ENCODE measurements at places on chromosomes 4 and X.
A peak's percentile ranks its signal among the peaks of the same experiment; 100 is the strongest.

- H3K4me3 ChIP-seq = no peak overlapping the region
- DNase-seq = no peak
These were observed 83.1 kb downstream of the DLG3 start for GRCh38 chrX:70527610-70528345.

DNA sequence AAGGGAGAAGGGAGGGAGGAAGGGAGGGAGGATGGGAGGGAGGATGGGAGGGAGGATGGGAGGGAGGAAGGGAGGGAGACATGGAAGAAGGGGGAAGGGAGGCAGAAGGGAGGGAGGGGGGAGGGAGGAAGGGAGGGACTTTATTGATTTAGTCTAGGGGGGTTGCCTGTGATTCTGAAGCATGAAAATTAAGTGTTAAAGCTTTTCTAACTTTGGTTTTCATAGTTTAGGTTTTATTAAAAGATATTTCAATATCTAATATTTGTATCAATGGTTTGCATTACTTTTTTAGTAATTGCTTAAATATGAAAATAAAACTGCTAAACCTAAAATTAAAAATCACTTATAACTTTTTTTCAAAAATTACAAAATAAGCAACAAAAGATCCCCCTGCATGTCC, 2.4 kb downstream of the PALLD start:
- DNase-seq = no peak
- no peaks in the 10 kb centered on the region for H3K4me1 ChIP-seq
- no peak overlapping the region for H3K4me3 ChIP-seq
- no peak overlapping the region for H3K27ac ChIP-seq
- H3K36me3 ChIP-seq = no peaks in the 10 kb centered on the region

DNA sequence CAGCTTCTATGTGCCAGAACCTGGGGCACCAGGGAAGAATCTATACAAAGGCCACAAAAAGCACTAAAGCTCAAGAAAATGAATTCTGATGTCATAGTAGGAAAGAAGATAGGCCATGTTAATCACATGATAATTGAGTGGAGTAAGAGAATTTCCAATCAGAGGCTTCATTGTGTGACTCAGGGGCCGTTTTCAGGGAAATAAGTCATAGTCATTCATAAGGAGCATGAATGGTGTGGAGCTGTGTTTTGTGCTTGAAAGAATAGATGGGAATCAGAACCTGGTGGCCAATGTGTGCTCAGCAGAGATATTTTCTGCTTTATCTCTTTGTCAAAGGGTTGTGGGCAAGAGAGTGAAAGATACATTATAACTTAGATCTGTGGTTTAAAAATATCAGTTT, 102.4 kb upstream of the ZDHHC15 start:
- no peaks in the 10 kb centered on the region for H3K4me1 ChIP-seq
- H3K4me3 ChIP-seq = no peak overlapping the region
- no peak for DNase-seq
- no peaks in the 10 kb centered on the region for H3K36me3 ChIP-seq

- no peak for DNase-seq
- H3K4me1 ChIP-seq = peaks cover 22% of the 10 kb centered on the region
- H3K36me3 ChIP-seq = no peaks in the 10 kb centered on the region
These were observed 226.7 kb downstream of the PALLD start for GRCh38 chr4:168723569-168723968.

GRCh38 chr4:142762280-142762679, 83.8 kb downstream of the INPP4B start:
- H3K4me1 ChIP-seq = no peaks in the 10 kb centered on the region
- H3K27ac ChIP-seq = no peak overlapping the region
- no peak overlapping the region for H3K4me3 ChIP-seq
- no peaks in the 10 kb centered on the region for H3K36me3 ChIP-seq
- H3K27me3 ChIP-seq = no peaks in the 10 kb centered on the region
- no peak for DNase-seq

GRCh38 chr4:42617030-42617429, 39.9 kb downstream of the ATP8A1 start:
- no peak overlapping the region for H3K27ac ChIP-seq
- H3K27me3 ChIP-seq = no peaks in the 10 kb centered on the region
- H3K4me3 ChIP-seq = no peak overlapping the region

DNA sequence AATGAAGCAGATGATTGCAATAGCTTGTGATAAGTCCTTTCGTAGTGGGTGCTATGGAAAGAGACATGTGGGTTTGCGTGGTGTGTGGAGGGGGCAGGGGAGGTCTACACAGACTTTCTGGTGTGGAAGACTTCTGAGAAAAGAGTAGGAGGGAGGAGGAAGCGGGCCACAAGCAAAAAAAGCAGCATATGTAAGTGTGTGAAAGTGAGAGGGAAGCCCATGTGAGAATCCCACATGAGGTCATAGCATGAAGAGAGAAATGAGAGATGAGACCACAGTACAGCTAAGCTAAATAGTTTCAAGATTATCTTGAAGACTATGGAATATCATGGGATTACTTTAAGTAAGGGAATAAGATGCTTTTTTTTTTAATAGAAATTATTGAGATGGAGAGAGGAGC, 2039.9 kb upstream of the TENM3 start:
- H3K27me3 ChIP-seq = no peaks in the 10 kb centered on the region
- H3K27ac ChIP-seq = no peak overlapping the region
- H3K4me1 ChIP-seq = no peaks in the 10 kb centered on the region
- no peak overlapping the region for H3K4me3 ChIP-seq
- H3K36me3 ChIP-seq = no peaks in the 10 kb centered on the region

- no peaks in the 10 kb centered on the region for H3K4me1 ChIP-seq
- no peaks in the 10 kb centered on the region for H3K36me3 ChIP-seq
- H3K27me3 ChIP-seq = no peaks in the 10 kb centered on the region
- no peak for DNase-seq
- H3K27ac ChIP-seq = no peak overlapping the region
These were observed 1.1 kb upstream of the RASSF6 start for GRCh38 chr4:73621357-73621756.

DNA sequence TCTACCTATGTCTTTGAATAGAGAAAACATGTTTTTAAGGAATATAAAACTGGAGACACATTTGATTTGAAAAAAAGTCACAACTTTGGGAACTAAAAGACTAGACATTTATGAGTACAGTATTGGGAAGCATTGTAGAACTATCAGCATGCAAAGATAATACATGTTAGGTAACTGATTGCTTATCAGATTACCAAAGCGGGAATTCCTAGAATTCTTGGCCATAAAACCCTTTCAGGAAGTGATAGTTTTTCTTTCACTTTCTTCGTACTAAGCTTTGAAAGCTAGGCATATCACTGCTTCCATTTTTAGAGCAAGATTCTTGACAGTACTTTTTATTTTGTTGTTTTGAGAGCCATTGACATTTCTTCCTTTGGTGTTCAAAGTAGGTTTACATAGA, 646.6 kb upstream of the PITX2 start:
- H3K4me1 ChIP-seq = no peaks in the 10 kb centered on the region
- H3K27me3 ChIP-seq = no peaks in the 10 kb centered on the region
- no peaks in the 10 kb centered on the region for H3K36me3 ChIP-seq
- H3K27ac ChIP-seq = no peak overlapping the region
- DNase-seq = peak; percentile 5

- DNase-seq = no peak
- no peak overlapping the region for H3K27ac ChIP-seq
- H3K4me3 ChIP-seq = no peak overlapping the region
- no peaks in the 10 kb centered on the region for H3K36me3 ChIP-seq
- no peaks in the 10 kb centered on the region for H3K4me1 ChIP-seq
These were observed 310.0 kb downstream of the ARHGAP24 start for GRCh38 chr4:85784947-85785346.

GRCh38 chr4:153161226-153161963, 42.8 kb upstream of the TRIM2 start:
- no peaks in the 10 kb centered on the region for H3K27me3 ChIP-seq

- no peaks in the 10 kb centered on the region for H3K4me1 ChIP-seq
- H3K27ac ChIP-seq = no peak overlapping the region
- DNase-seq = no peak
- H3K27me3 ChIP-seq = no peaks in the 10 kb centered on the region
- no peaks in the 10 kb centered on the region for H3K36me3 ChIP-seq
- H3K4me3 ChIP-seq = no peak overlapping the region
These were observed 6.6 kb upstream of the DDX60L start for GRCh38 chr4:168486912-168487281.

DNA sequence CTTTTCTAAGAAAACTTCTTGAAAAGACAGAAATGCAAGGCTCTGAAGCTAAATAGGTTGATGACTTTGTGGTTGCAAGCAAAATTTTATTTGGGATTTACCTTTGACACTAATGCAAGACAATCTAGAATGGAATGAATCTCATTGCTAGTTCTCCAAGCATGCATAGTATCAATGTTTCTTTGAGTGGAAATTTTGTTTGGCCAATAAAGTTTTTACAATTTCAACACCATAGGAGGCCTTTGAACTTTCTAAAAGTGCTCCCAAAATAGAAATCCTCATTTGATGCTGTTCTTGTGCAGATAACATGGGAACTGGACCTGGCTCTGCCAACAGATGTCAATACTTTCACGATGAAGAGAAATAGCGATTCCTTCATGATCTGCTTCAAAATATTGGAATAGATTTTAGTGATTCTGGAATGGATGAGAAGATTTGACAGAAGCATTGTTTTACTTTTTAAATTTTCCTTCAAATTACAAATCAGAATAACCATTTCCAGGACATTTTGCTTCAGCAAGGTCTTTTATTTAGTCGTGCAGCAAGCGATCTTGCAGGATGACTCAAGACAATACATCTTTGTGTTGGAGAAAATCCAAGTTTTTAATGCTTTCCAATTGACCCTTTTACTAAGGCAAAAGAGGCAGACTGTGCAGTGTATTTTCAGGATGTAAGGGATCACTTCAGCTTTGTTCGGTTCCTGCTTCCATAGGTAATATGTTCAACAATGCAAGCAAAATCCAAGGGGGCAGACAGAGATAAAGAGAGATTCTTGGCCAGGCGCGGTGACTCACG, 51.7 kb upstream of the OTUD4 start:
- H3K4me3 ChIP-seq = no peak overlapping the region
- H3K27ac ChIP-seq = no peak overlapping the region
- no peaks in the 10 kb centered on the region for H3K36me3 ChIP-seq
- DNase-seq = no peak

DNA sequence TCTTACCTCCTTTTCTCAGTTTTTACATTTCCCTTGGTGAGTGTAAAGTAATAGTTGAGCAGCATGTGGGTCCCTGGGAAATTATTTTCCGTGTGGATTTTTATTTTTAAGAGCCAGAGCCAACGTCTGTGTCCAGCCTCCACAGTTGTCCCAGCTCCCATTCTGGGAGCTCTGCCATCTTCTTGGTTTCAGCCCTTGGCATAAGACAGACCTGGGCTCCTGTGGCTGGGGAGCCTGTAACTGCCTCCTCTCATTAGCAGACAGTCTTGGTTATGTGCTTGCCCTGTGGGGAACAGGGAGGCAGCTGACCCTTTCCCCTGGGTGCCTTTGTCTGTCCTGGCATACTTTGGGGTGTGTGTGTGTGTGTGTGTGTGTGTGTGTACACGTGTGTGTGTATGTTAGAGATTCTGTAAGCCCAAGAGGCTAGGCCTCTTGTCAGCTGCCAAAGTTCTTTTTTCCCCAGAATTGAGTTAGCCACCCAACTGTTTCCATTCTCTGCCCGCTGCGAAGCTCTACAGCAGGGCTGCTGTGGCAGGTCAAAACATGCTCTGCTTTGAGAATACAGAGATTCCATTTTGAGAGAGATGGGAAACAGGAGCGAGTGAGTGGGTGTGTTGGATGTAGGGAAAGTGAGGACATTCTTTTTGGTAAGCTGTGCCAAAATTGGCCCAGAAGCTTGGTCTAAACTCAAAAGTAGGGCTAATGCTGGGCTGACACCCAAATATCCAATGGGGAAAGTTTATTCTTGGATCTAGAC, 140.7 kb downstream of the TMEM164 start:
- H3K36me3 ChIP-seq = no peaks in the 10 kb centered on the region
- DNase-seq = no peak
- H3K27me3 ChIP-seq = no peaks in the 10 kb centered on the region
- no peak overlapping the region for H3K27ac ChIP-seq
- no peak overlapping the region for H3K4me3 ChIP-seq
- no peaks in the 10 kb centered on the region for H3K4me1 ChIP-seq

- no peaks in the 10 kb centered on the region for H3K36me3 ChIP-seq
- H3K4me3 ChIP-seq = no peak overlapping the region
- H3K27ac ChIP-seq = no peak overlapping the region
- no peaks in the 10 kb centered on the region for H3K27me3 ChIP-seq
- DNase-seq = peak; percentile 60
These were observed 63.8 kb upstream of the STS start for GRCh38 chrX:7083468-7084396.

DNA sequence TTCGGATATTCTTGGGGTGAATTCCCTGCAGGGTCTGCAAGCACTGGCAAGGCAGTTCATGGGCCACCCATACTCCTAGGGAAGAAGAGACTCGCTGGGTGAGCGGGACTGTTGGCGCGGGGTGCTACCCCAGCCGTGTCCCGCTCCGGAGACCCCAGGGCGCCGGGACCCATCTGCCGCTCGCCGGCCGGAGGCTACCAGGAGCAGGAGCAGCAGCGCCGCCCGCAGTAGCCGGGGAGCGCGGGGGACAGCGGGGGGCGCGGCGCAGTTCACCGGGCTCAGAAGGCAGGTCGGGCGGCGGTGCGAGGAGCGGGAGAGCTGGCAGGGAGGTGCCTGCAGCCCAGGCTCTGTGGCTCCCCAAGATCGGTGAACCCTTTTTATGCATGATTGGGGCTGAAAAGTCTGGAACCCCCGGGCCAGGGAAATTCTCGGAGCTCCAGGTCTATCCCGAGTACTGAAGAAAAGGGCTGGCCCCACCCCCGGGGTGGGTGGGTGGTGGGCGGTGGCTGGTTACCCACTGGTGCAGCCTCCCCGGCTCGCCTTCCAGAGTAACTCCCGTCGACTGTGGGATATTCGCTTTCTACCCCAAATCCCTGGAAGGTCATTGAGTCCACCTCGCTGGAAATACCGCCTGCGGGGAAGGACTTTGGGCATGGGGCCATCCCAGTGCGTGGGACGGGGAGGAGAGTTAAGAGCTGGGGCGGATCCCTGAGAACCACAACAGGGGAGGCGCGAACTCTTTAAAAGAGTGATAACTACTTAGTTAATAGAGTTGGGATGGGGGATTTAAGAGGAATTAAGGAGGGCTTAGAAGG, 37.6 kb downstream of the PF4 start:
- H3K4me1 ChIP-seq = no peaks in the 10 kb centered on the region

- H3K4me3 ChIP-seq = no peak overlapping the region
- peak; percentile 38 for DNase-seq
- no peaks in the 10 kb centered on the region for H3K27me3 ChIP-seq
- H3K27ac ChIP-seq = peak overlapping the region; percentile 19
- no peaks in the 10 kb centered on the region for H3K36me3 ChIP-seq
- H3K4me1 ChIP-seq = peaks cover 29% of the 10 kb centered on the region
These were observed 135.6 kb downstream of the TSPAN5 start for GRCh38 chr4:98522636-98523395.

DNA sequence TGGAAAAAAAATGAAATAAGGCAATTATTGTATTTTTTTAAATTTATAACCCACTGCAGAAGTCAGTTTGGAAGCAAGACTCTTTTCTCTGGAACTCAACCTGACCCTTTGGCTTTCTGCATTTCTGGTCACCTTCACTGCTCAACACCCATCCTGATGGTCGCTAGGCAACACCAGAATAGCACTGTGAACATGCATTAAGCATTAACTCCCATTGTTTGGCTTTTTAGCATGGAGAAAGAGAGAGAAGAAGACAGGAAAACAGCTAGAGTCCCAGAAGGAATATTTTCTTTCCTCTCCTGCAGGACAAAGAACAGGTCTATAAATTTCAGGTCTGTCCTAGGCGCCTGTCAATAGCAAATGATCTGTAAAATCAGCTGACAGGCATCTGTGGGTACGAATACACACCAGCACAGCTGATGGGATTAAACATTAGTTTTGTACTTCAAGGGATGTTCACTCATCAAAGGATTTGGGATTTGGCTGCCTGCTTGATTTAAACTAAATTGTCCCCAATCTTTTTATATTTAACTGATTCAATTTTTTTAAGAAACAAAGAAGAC, 137.2 kb upstream of the ETNPPL start:
- no peak for DNase-seq
- H3K4me3 ChIP-seq = no peak overlapping the region
- H3K36me3 ChIP-seq = no peaks in the 10 kb centered on the region
- H3K27ac ChIP-seq = no peak overlapping the region
